Neural crest cell (in vitro differentiated cells): ENCODE measurements at places on chromosomes 3 and 15. TPM values are rescaled to one million over a fixed set of nuclear protein-coding genes. Genes with fewer than 3 reads are reported as not detected.

Gene SLC51B
- total RNA-seq, result not detected in 2 replicates

Gene CCDC33
- total RNA-seq, result 15.1 and 15.6 TPM in 2 replicates

Gene MBD4
- total RNA-seq, result 37.8 and 39.5 TPM in 2 replicates

Gene PP2D1
- total RNA-seq, result not detected in 2 replicates

Gene TGM5
- not detected in 2 replicates for total RNA-seq

Gene GATM
- total RNA-seq, result 9.7 and 10.7 TPM in 2 replicates

Gene RTP1
- not detected in 2 replicates for total RNA-seq

Gene ZNF80
- total RNA-seq, result not detected in 2 replicates

Gene CTXN2
- 0.18 and 0.26 TPM in 2 replicates for total RNA-seq

Gene C2CD4A
- total RNA-seq, result not detected in 2 replicates

Gene PSTPIP1
- total RNA-seq, result 0.84 and 1.5 TPM in 2 replicates

Gene RASL12
- total RNA-seq, result 1.5 and 1.8 TPM in 2 replicates

Gene CCDC54
- total RNA-seq, result not detected in 2 replicates

Gene GOLGA6L4
- 2.0 and 2.1 TPM in 2 replicates for total RNA-seq

Gene IQCH
- total RNA-seq, result 2.5 and 2.8 TPM in 2 replicates

Gene SPRED1
- total RNA-seq, result 40.0 and 44.2 TPM in 2 replicates

Gene MEGF11
- total RNA-seq, result 0.49 and 1.0 TPM in 2 replicates

Gene GPR62
- total RNA-seq, result 0.18 and 0.23 TPM in 2 replicates

Gene CNTN6
- 0.48 and 0.82 TPM in 2 replicates for total RNA-seq

Gene TM4SF1
- total RNA-seq, result not detected in 2 replicates

Gene DNAH12
- total RNA-seq, result 0.09 and 0.34 TPM in 2 replicates

Gene GOLGA8Q
- total RNA-seq, result not detected in 2 replicates

Gene CIB1
- total RNA-seq, result 23.1 and 24.5 TPM in 2 replicates

Gene CLDN16
- total RNA-seq, result not detected in 2 replicates

Gene GOLGA6L7
- total RNA-seq, result not detected in 2 replicates

Gene GOLGA6L10
- 3.6 and 3.7 TPM in 2 replicates for total RNA-seq

Gene KCNMB2
- total RNA-seq, result 0.32 and 0.84 TPM in 2 replicates

Gene SPATA12
- total RNA-seq, result not detected in 2 replicates

Gene TRIP4
- 19.4 and 20.8 TPM in 2 replicates for total RNA-seq

Gene PTX3
- 41.1 and 45.6 TPM in 2 replicates for total RNA-seq

Gene GRK7
- total RNA-seq, result not detected in 2 replicates

Gene GXYLT2
- total RNA-seq, result 0.82 and 1.2 TPM in 2 replicates

Gene CAND2
- 14.8 and 15.5 TPM in 2 replicates for total RNA-seq

Gene GRAMD1C
- 1.6 and 2.4 TPM in 2 replicates for total RNA-seq

Gene FHIT
- 4.7 and 5.2 TPM in 2 replicates for total RNA-seq

Gene GOLGA8O
- 0.45 TPM in 1 of 2 replicates, not detected in the other for total RNA-seq

Gene HCLS1
- 0.45 and 0.54 TPM in 2 replicates for total RNA-seq

Gene TERC
- 16.2 and 19.5 TPM in 2 replicates for total RNA-seq

Gene IGSF10
- not detected in 2 replicates for total RNA-seq

Gene ANKRD63
- total RNA-seq, result not detected in 2 replicates

Gene ITGA11
- 0.18 and 0.51 TPM in 2 replicates for total RNA-seq

Gene ADGRG7
- total RNA-seq, result not detected in 2 replicates

Gene FAH
- 21.1 and 22.9 TPM in 2 replicates for total RNA-seq

Gene LSMEM2
- not detected in 2 replicates for total RNA-seq
